GM13977 (cell line): ENCODE measurements at places on chromosomes 16 and 17.
A peak's percentile ranks its signal among the peaks of the same experiment; 100 is the strongest.

GRCh38 chr17:75566416-75566815 is 21.2 kb upstream of the MYO15B start:
- DNase-seq = no peak

DNA sequence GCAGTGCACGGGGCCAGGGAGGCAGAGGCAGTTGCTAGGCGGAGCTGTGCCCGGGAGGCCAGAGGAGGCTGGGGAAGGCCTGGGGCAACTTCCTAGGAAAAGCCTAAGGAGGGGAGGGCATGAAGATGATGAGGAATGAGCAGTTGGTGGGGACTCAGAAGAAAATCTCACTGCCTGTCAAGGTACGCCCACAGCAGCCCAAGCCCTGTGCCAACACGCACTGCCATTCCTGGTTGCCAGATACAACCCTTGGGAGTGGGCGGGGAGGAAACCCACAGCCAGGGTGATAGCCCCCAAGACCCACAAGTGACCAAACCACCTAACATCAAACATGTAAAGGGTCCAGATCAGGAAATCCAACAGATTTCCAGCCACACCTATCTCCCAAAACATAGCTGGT is 36.2 kb downstream of the SMPD3 start:
- DNase-seq = no peak

GRCh38 chr16:53502331-53503269 is at the start of gene AKTIP:
Gene AKTIP (minus strand): TSS chr16:53503209. CDS start chr16:53500259, 2,950 bp downstream.
- DNase-seq = peak; percentile 67

DNA sequence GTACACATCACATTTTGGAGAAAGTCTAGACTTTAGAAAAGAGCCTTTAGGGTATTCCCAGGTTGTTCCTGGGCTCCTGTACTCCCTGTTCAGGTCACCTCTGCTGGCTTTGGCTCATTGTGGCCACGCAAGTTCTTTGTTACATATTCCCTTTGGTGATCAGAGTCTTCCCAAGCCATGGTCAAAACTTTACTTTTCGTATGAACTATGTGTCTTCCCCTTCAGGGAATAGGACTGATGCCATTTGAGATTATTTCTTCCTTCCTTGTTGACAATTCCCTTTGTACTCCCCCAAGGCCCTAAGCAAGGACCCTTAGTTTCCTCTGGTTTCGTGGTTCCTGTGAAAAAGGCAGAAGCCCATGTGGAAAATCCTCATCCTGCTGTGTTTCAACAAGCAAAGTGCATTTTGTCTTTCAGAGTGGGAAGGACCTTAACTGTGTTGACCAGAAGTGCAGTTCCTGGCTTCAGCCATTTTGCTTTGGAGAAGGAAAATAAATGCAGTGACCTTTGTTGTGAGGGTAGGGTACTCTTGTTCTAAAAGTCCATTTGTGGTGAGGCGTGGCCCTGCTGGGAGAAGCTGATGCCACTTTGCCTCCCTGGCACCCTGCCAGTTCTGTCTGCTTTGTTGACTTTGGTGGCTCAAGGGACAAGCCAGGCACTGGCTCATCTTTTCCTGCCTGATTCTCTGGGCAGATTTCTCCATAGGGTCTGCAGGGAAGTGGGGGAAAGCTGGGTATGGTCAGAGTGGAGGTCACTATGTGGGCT is 55.1 kb downstream of the ZNRF1 start:
- no peak for DNase-seq

DNA sequence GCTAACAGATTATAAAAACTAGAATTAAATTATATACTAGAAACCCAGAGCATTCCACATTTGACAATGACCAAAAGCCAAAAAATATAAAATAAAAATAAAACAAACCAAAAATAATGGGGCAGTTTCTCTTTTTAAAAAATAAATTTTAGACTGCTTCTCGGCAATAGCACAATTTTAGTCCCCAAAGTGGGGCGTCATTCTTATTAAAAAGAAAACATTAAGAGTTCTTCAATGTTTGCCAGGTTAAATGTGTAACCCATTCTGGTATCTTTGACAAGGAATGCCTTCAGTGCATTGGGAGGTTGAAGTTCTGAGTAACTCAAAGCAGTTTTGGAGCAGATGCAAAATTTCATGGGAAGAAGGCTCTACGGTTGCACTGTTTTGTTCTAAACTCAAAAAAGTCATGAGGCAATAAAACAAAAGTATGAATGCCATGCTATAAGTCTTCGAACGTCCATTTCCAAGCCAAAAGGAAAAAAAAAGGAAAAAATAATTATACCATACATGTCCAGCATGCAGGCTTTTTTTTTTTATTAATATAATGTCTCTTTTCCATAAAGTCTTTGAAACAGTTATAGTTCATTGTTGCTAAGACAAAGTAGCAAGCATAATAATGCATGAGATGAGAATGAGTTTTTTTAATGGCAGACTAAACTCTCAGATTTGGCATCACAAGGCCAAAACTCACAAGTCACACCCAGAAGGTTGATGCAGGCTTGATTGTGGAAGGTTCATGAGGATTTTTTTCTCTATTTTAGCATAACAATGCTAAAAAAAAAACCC is 3.1 kb downstream of the MAF start:
- no peak for DNase-seq

DNA sequence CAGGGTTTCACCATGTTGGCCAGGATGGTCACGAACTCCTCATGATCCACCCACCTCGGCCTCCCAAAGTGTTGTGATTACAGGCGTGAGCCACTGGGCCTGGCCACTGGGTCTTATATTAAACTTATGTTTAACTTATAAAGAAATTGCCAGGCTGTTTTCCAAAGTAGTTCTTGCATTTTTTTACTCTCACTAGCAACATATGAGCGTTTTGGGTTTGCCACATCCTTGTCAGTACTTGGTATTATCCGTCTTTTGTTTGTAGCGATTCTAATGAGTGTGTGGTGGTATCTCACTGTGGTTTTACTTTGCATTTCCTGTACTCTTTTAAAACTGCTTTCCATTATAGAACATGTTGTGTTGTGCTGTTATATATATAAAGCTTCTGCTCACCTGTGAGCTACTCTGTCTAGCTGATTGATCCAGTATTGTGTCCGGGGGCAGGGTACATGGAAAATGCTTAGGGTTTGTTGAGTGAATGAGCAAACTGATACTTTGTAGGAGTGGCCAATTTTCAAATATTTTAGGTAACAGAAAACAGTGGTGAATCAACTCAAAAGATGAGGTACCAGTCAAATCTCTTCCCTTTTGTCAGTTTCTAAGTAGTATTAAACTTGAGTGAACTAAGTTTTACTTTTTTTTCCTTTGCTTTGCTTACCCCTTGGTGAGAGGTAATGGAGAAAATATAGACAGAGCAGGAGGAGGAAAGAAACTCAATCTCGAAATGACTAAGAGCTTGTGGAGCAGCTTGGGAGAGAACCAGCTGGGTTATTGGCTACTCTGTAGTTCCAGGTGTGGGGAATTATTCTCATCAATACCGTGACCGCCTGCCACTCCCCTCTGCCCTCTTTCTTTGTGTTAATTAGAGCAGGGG is 75.8 kb downstream of the PITPNC1 start:
- peak; percentile 28 for DNase-seq

GRCh38 chr17:39643271-39643670 is 6.3 kb downstream of the STARD3 start:
- DNase-seq = no peak

GRCh38 chr16:85483424-85483823 is 129.7 kb upstream of the GSE1 start:
- DNase-seq = no peak

DNA sequence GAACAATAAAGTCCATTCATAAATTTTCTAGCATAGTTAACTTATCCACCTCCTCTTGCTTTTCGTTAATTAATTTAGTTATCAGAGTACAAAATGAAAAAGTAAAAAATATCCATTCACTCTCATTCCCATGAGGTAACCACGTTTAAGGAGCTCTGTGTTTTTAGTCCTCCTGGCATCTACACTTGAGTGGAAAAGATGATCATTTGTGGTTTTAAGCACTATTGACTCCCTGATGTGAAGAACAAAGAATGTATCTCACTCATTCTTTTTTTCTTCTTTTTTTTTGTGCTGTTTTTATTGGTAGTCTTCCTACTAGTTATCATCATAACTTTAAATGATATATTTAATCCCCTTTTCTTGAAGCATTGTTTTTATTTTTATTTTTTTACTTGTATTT is 26.1 kb downstream of the QPRT start:
- DNase-seq = no peak

DNA sequence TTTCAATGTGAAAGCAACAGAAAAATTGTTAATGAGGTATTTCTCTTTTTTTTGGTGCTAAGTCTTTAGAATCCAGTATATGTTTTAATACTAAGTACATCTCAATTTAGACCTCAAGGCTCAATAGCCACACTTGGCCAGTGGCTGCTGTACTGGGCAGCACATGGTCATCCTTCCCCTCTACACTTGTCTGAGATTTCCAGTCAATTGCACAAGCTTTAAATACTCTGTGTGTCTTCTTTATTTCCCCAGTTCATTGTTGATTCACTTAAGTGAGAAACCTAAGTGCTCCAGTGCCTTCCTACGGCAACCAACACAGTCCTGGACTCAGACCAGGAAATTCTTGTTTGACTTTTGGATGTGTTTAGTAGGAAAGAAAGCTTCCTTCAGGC is 62.2 kb downstream of the TNRC6C start:
- no peak for DNase-seq

GRCh38 chr17:76090517-76091129 is 11.6 kb downstream of the ZACN start:
- no peak for DNase-seq

GRCh38 chr17:21033350-21033749 is 9.5 kb downstream of the USP22 start:
- DNase-seq = no peak

GRCh38 chr17:19398301-19399181 is 11.6 kb upstream of the MFAP4 start:
- no peak for DNase-seq

DNA sequence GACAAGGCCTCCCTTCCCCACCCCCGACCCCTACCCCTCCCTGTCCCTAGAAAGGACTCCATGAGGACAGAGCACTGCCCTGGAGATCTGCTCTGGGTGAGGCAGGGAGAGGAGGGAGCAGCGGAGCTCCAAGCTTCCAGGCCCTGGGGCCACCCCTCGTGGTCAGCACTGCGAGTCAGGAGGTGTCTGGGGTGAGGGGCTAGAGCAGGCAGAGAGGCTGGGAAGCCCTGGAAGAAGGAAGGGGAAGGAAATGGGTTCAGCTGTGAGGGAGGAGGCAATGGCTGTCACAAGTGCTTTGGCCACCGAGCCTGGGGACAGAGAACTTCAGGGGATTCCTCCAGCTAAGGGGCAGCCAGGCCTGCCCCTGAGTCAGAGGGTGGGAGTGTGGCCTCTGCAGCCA is 28.2 kb upstream of the DNAI2 start:
- DNase-seq = no peak

DNA sequence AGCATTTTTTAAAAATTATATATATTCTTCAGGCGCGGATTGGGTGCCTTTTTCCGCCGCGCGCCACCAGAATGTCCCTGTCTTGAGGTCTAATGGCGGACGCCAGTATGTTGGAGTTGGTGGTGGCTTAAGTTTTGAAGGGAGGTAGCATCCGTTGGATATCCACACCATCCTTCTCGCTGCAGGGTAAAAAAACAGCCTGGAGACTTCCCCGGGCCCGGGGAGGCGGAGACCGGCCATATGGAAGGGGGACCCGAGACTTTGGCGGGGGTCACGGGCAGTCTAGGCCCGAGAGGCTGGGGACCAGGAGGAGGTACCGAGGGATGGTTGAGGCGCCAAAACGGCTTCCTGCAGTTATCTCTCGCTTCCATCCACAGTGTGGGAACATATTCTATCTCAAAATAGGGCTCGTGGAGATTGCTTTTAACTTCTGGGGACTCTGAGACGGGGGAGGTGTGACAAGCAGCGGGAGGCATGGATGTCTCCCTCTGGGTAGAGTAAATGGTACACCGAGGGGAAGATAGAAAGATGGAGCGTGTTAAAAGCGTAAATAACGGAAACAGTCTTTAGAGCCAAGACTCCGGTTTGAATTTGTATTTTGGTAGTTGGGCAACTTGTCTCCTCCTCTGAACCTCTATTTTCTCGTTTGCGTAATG is at the start of gene SF3B3:
Gene SF3B3, plus strand, starts transcription at position 74 of the 656 bp plus-strand sequence. CDS start 2,841 bp downstream, outside the sequence.
- peak; percentile 70 for DNase-seq

DNA sequence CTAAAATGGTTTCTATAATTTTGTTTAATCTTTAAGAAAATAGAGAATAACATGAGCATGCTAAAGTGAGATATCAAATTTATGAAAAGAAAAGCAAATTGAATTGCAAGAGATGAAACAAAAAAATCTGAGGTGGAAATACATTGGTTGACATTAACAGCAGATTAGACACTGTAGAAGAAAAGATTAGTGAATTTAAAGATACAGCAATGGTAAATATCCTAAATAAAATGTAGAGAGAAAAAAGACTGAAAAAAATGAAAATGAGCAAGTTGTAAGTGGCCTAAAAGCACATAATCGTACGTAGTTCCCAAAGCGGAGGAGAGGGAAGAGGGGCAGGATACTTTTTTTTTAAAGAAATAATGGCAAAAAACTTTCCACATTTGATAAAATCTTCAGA is 30.5 kb upstream of the ALDH3A2 start:
- no peak for DNase-seq

DNA sequence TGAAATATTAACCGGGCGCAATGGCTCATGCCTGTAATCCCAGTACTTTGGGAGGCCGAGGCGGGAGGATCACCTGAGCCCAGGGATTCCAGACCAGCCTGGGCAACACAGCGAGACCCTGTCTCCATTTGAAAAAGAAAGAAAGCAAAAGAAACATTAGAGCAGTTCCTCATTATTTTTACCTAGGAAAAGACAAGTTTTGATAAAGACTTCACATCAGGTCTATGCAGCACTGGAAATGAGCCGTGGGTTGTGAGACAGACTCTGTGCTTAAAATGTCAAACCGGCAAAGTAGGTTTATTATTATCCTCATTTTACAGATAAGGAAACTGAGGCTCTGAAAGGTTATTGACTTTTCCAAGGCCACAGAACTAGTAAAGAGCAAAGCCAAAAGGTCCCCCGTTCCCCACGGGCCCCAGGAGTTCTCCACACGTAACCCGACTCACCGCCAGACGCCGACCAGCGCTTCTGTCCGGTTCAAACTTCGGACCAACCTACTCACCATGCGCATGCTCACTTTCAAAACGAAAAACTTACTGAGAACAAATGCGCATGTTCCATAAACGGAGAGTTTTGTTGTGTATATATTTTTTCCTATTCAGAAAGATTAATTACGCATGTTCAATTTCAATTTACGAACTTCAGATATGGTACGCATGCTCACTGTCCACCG is 356 bp downstream of the TUBD1 start:
- DNase-seq = no peak

DNA sequence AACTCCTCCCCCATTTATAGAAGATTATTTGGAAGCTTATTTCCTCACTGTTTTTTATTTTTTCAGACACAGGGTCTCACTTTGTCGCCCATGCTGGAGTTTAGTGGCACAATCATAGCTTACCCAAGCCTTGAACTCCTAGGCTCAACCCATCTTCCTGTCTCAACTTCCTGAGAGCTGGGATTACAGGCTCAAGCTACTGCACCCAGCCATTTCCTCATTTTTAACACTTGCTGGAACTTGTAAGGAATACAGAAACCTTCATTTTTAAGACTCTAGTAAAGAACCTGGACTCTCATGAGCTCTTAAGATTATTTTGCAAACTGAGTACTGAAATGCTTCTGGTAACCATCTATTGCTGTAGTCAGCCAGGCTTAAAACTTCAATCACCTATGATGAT is 29.9 kb downstream of the KANSL1 start:
- no peak for DNase-seq
